NCI-H187 (cell line): ENCODE measurements at places on chromosomes 1 and 21.

GRCh38 chr1:170623171-170623570, 40.8 kb upstream of the PRRX1 start:
- DNase-seq: no peak

DNA sequence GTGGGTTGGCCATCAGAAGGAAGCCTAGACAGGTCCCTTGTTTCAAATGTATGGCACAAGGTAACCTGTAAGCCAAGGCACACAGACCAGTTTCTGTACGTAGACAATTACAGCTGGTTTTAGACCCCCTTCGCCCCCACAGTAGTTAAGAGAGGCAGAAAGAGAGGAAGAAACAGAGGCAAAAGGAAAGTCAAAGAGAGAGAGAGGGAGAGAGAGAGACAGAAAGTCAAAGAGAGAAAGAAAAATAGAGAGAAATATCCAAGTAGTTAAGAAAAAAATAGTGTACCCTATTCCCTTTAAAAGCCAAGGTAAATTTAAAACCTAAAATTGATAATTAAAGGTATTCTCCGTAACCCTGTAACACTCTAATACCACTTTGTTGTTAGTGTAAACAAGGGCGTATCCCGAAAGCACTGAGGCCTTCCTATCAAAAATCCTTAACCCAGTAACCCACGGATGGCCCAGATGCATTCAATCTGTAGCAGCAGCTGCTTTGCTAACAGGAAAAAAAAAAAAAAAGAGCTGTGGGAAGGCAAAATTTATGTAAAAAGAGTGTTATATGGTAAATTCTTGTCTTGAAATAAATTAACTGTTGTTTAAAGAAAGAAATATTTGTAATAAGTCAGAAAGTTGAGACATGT, 49.4 kb downstream of the ADCY10 start:
- no peak for DNase-seq

DNA sequence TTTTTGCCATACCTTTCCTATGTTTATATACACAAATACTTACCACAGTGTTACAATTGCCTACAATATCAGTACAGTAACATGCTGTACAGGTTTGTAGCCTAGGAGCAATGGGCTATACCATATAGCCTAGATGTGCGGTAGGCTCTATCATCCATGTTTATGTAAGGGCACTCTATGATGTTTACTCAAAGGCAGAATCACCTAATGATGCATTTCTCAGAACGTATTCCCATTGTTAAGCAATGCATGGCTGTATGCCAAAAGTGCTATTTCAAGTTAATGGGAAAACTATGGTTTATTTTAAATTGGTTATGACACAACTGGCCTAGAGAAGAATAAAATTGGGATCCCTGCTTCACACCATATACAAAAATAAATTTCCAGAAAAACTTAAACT, 36.9 kb upstream of the DISP1 start:
- no peak for DNase-seq

GRCh38 chr1:1197551-1198422, 8.6 kb downstream of the TNFRSF18 start:
- DNase-seq: no peak

GRCh38 chr1:39370602-39371001, 120.8 kb upstream of the BMP8A start:
- no peak for DNase-seq

- DNase-seq: no peak
These were observed 4.5 kb downstream of the PLA2G2A start for GRCh38 chr1:19974822-19975416.

GRCh38 chr1:67105508-67105907, 29.3 kb downstream of the C1orf141 start:
- DNase-seq: no peak

DNA sequence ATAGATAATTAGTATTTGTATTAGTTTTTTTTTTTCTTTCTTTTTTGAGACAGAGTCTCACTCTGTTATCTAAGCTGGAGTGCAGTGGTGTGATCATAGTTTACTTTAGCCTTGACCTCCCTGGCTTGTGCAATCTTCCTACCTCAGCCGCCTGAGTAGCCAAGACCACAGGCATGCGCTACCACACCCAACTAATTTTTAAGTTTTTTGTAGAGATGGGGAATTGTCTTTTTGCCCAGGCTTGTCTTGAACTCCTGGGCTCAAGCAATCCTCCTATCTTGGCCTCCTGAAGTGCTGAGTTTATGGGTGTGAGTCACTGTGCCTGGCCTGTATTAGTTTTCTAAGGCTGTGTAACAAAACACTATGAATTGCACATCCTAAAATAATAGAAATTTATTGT, 58.3 kb downstream of the MSH4 start:
- no peak for DNase-seq

- DNase-seq: no peak
These were observed 183.0 kb downstream of the APP start for GRCh38 chr21:25987531-25987930.

- DNase-seq: no peak
These were observed 63.3 kb upstream of the RNF11 start for GRCh38 chr1:51172811-51173210.

DNA sequence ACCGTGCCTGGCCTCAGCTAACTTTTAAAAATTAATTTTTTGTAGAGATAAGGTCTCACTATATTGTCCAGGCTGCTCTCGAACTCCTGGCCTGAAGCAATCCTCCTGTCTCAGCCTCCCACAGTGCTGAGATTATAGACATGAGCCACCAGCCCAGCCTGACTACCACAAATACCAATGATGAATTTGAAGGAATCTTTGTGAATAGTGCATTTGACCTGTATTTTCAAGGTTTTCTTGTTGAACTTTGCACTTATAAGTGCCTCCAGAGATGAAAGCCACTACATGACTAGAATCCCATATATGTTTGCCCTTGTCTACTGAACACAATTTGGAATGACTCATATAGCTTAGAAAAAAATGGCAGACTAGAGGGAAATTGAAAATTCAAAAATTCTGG, 297.3 kb downstream of the NFIA start:
- no peak for DNase-seq

DNA sequence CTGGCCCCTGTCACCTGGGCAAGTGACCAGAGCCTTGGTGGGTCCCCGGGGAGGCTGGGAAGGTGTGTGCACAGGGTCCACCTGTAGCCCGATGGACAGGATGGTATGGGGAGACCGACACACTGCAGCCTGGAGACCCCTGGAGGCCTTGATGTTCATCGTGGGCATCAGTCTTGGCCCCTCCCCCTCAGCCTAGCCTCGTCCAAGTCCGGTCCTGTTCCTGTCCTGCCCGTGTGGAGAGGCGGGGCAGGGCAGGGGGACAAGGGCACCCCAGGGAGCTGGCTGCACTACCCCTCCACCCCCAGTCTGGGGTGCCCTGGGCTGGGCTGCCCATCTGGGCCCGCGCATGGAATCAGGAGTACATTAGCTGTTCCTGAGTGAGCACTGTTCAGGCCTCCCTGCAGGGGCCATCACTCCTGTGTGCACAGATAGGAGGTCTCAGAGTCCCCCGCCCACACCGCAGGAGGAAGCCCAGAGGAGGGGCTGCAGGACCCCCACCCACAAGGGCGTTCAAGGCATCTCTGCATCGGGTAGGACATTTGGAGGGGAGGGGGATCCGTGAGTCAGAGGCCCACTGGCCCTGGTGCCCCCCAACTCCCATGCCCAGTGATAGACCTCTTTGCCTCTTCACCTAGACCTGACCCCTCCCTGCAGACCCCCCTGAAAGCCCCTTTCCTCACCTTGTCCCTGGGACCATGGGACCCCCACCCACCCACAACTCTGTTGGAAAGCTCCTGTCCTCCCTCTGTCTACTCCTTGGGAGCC, 63.2 kb downstream of the WNT9A start:
- no peak for DNase-seq
